SK-N-SH (cell line): ENCODE measurements at places on chromosomes 3 and 15. TPM values are rescaled to one million over a fixed set of nuclear protein-coding genes. Genes with fewer than 3 reads are reported as not detected.

DNA sequence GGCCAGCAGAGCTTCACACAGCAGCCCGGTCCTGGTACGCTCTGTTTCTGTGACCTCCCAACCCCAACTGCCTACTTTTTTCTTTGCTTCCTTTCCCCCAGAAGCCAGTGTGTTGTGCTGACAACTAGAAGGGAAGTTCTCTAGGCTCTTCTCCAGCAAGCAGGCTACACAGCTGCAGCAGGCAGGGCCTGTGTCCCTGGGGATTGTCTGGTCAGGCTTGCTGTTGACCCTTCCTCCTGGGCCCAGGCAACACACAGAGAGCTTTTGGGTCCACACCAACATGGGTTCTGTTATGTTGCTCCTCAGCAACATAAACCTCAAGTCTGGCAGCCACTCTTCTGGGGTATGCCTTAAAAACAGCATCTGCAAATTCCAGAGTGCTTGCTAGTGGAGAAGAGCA lies 36.2 kb upstream of the TSPAN3 start:
- no peak for DNase-seq

Gene DNAH12
- 0.03 and 0.05 TPM in 2 replicates for polyA plus RNA-seq

Gene B3GNT5
- 4.7 and 6.0 TPM in 2 replicates for polyA plus RNA-seq

DNA sequence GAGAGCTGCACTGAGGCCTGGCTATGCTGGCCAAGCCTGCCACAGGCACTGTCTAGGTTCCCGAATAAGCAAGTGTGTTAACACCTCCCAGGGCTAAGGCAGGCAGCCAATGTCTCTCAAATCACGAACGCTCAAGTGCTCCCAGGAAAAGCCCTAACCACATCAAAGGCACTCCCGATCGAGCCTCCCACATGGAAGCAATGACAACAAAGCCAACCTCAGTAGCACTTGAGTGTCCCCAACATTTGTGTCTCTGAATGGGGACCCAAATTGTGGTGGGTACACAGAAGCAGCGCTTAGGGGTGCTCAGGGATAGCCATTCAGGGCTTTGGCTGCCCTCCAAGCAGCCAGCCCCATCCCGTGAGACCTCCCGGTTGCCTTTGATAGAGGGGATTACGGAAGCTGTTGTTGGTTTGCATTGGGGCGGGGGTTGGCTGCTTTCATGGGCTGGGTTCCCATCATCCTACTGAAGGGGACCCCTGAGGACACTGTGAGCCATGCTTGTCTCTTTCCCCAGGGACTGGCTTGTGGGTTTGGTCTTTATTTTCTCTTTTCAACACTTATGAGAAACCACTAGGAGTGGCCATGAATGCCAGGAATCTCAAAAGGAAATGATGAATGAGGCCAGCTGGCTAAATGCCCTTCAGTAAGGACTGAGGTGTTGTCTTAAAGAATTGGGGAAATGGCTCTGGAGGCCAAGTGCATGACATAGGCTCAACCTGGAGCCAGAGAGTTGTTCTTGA lies 234.1 kb upstream of the FEZF2 start:
- DNase-seq: no peak

DNA sequence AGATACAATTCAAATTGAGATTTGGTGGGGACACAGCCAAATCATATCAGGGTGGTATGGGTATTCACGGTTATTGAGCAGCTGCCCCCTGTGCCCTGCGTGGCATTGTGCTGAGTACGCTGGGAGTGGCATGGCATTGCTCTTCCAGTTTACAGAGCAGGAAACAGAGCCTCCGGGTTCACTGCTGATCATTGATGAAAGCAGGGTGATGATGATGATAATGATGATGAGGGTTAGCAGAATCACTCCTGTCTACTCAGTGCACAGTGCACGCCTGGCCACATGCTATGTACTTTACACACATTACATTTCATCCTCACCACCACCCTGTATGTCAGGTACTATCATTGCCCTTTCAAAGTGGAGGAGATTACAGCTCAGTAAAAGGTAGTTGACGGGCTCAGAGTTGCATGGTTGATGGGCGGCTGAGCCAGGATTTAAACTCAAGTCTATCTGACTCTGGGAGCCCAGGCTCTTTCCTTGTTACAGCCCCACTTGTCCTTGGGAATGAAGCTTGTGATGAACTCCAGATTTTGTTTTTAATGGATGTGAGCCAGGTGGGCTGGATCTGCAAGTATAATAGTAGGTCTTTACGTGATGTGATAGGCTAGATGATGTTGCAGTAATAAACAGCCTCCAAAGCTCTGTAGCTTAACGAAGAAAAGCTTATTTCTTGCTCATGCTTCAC lies 87.6 kb upstream of the MYZAP start:
- peak; percentile 37 for DNase-seq

Gene ALPK3
- polyA plus RNA-seq: 0.16 TPM in 2 replicates
